ENCODE measurements at places on chromosomes 6 and 20.

DNA sequence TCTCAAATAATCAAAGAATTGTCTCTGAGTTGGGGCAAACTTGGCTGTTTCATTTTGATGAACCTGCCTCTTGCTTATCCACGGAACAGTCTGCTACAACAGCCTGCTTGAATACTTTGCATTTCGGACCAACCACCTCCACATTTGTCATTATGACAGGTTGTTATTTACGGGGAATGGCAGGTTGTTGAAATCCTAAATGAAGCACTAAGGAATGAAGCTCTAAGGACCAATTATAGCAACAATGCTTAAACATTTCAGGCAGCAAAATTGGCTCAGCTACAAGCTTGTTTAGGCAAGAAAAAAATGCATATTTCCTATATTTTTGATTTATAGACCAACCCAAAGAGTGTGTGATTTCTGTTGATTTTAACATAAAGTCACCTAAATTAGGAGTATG is 84.5 kb downstream of the MAP3K7 start:
- no peaks in the 10 kb centered on the region for H3K27me3 ChIP-seq
- H3K36me3 ChIP-seq, result no peaks in the 10 kb centered on the region
- H3K27ac ChIP-seq, result no peak overlapping the region
- DNase-seq, result no peak
- no peak overlapping the region for H3K4me3 ChIP-seq

DNA sequence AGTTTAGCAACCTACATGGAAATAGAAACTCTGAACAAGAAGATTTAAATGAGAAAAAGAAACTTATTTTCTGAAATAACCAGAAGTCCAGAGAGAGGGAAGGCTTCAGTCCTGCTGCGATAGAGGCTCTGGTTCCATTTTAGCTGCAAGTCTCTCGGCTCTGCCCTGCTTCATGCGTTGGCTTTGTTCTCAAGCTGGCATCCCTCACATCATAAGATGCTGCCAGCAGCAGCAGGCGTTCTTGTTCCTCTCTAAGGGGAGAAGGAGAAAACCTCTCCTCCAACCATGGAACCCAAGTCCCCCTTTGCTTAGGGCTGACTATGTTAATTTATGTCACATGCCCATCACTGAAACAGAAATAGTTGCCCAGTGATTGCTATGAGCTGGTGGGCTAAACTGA is 46.4 kb upstream of the PMEPA1 start:
- DNase-seq, result no peak
- H3K4me1 ChIP-seq, result no peaks in the 10 kb centered on the region
- no peaks in the 10 kb centered on the region for H3K36me3 ChIP-seq
- peaks cover 70% of the 10 kb centered on the region for H3K27me3 ChIP-seq
- no peak overlapping the region for H3K4me3 ChIP-seq

DNA sequence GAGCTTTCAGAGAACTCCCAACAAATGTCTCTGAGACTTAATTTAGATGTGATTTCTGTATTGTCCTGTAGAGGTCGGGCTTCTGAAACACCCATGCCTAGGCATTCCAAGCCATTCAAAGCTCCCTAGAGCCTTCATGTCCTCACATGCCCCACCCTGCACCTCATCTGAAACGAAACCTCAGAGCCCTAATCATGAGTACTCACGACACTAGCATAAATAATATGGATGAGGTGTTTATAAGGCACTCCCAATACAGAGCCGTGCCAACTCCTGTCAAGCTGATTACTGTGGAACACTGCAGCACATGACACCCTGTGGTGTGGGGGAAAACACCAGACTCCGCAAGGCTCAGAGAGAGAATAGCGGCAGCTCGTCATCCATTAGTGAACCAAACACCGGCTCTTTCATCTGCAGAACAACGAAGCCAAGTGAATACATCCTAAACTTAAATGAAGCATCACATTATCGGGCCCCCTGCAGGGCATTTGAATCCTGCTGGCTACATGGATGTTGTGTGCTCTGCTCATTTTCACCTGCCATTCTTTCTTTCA is 83.8 kb downstream of the FNDC1 start:
- H3K27me3 ChIP-seq, result no peaks in the 10 kb centered on the region
- H3K27ac ChIP-seq, result no peak overlapping the region
- H3K36me3 ChIP-seq, result no peaks in the 10 kb centered on the region
- no peaks in the 10 kb centered on the region for H3K4me1 ChIP-seq

GRCh38 chr20:11041396-11041795 is 367.6 kb upstream of the JAG1 start:
- no peaks in the 10 kb centered on the region for H3K27me3 ChIP-seq
- no peak overlapping the region for H3K27ac ChIP-seq
- H3K4me1 ChIP-seq, result no peaks in the 10 kb centered on the region
- no peak for DNase-seq

All from mesenchymal stem cell (in vitro differentiated cells and primary cell).